Activated CD4-positive, CD25-positive, alpha-beta regulatory T cell (primary cell): ENCODE measurements at places on chromosomes 6 and 20.

DNA sequence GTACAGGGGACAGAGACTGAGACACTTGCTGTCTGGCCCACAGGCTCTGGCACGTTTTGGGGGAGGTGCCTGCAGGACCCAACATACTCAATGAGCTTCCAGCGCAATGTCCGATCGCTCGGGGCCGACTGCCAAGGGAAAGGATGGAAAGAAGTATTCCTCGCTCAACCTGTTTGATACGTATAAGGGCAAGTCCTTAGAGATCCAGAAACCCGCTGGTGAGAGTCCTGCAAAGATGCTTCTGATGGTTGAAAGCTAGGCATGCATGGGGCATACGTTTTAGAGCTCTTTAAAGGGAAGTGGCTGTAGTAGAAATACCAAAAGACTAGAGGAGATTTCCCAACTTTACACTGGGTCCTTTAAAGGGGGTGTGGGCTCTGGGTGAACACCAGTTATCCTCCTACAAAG, 2.2 kb downstream of the PRRC2A start:
- DNase-seq: no peak

GRCh38 chr6:157312757-157313156, 10.6 kb downstream of the TMEM242 start:
- no peak for DNase-seq

DNA sequence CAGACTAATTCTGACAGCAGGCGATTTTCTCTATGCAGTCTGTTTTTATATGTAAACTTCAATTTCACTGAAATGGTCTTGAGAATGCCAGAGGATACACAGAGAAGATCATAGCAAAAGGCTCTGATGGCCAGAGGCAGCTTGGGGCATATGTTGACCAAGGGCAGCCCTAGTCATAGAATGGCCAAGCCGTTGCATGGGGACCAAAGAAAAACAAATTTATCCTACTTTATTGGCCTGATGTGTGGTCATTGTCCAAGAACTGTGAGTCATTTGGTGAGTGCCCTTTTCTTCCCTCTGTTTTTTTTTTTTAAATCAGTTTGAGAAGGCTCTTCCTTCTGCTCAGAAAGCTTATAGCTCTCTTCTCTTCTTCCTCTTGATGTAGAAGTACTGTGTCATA, 5.8 kb downstream of the HDGFL1 start:
- DNase-seq: no peak

- no peak for DNase-seq
These were observed 12.0 kb downstream of the TTI1 start for GRCh38 chr20:38021087-38021772.

- no peak for DNase-seq
These were observed 24.4 kb downstream of the TBC1D20 start for GRCh38 chr20:437787-438486.

- DNase-seq: no peak
These were observed 914.1 kb upstream of the GJE1 start for GRCh38 chr6:141218583-141218982.

DNA sequence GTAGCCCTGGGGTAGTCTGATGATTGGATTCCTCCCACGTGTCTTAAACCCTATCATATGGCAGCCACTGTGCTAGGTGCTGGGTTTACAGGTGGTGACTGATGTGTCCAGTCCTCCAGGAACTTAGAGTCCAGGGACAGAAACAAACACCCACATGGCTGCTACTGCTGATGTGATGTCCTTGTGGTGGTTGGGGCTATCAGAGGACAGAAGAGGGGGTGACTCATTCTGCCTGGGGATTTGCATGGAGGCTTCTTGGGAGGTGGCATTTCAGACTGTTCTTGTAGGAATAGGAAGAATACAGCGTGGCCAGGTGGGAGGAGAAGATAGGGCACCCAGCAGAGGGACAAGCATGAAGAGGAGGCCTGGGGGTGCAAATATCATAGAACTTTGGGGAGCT, 9.8 kb downstream of the RAET1G start:
- DNase-seq: no peak

- no peak for DNase-seq
These were observed 571 bp upstream of the PRPF6 start for GRCh38 chr20:63980317-63980805.
